ENCODE measurements at places on chromosomes 12 and 14.
A peak's percentile ranks its signal among the peaks of the same experiment; 100 is the strongest.

GRCh38 chr14:70919774-70920173, 12.5 kb downstream of the PCNX1 start:
- DNase-seq, result no peak

- no peak for DNase-seq
These were observed 308.0 kb upstream of the FKBP4 start for GRCh38 chr12:2486796-2487195.

GRCh38 chr12:47984331-47984801, 19.9 kb downstream of the COL2A1 start:
- DNase-seq, result no peak

DNA sequence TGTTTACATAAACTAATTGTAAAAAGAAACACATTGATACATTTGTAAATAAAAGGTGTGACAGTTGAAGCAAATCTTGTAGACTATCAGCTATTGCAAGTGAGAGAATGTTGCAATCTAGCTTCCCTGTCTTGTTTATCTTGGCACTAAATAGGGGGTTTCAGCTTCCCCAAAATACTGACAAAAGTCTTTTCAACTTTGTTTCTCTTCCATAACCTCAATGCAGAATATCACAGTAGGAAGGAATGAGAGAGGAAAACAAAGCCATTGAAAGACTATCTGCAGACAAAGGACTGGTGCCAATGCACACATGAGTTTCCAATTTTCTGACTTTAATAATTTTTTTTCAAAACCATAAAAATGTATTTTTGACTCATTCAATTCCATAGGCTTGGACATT, 886.2 kb upstream of the MGAT4C start:
- no peak for DNase-seq

DNA sequence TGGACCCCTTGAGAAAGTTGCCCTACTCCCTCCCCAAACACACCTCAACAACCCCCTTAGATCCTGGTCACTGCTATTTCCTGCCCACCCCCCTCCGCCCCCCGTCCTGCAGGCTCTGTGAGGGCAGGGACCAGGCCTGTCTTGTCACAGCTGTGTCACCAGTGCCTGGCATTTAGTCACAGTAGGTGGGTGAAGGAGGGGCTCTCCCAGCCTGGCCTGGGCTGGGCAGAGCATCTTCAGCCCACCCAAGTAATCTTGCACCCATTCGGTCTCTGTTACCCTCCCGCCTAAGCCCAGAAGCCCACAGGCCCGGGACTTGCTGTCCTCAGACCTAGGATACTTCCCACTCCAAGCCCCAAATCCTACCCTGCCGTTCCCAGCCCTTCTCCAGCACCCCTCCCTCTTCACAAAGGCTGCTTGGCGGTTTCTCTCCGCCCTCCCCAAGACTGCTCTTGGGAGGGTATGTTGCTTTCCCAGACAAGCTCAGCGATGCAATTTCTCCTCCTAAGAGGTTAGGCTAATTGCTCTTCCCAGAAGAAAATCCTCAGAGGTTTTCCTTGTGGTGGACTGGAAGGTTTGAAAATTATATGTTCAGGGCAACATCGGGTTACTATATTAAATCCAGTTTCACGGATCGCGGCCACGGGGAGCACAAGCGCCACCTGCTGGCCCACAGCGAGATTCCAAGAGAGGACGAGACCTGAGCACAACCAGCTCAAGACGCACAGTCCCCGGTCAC, 50.8 kb upstream of the ZFP36L1 start:
- DNase-seq, result no peak

- DNase-seq, result no peak
These were observed 17.4 kb upstream of the CHFR start for GRCh38 chr12:132904718-132905328.

GRCh38 chr14:99430491-99430890, 50.2 kb downstream of the SETD3 start:
- DNase-seq, result no peak

DNA sequence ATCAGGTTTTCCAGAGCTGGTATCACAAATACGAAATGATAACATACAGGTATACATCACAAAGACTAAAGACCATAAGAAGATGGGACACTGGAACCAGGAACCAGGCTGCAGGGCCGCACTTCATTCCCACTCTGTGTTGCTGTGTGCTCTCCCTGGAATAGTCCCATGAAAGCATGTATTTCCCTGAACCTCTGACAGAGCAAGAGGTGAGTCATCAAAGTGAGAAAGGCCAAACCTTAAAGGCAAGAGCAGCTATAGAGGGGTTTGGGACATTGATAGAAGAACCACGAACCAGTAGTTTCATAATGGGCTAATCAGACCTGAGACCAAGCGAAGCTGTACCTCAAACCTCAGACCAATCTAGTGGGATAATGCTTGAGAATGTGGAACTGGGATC, 283.0 kb upstream of the PRKD1 start:
- DNase-seq, result no peak

DNA sequence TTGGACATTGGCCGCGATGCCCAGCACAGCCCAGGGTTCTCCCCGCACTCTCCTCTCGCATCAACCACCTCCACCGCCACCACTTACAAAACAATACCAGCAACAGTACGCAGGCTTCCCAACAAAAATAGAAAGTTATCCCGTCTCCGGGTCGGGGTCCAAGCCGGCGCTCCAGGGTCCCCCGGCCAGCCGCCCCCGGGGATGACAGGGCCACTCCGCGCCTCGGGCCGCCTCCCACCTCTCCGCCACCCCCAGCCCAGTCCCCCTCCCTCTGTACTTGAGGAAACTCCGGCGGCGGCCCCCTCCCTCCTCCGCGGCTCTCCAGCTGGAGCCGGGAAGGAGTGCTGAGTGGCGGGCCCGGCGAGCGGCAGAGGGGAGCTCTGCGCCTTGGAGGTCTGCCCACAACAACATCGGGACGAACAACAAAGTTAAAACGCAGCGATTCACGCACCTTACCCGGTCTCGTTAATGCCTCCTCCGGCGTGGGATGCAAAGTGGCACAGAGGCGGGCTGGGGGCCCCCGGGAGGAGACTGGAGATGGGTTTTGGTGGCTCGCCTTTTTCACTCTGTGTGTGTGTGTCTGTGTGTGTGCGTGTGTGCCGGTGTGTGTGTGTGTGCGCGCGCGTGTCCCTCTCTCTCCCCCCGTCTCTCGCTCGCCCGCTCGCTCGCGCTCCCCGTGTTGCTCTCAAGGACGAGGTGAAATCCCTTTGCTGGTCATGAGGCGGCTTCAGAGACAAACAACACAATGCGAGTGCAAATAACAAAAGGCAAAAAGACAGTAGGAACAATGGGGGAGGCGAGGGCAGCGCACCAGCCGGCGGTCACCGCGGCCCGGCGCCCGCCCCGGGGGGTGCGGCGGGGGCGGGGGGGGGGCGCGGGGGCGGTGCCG, 386.8 kb downstream of the BCAT1 start:
- DNase-seq, result no peak

GRCh38 chr14:82725213-82725612, 1191.6 kb upstream of the SEL1L start:
- no peak for DNase-seq

GRCh38 chr12:23756416-23756815, 193.1 kb downstream of the SOX5 start:
- no peak for DNase-seq

- peak; percentile 72 for DNase-seq
These were observed 67.8 kb downstream of the NTF3 start for GRCh38 chr12:5499566-5500330.

DNA sequence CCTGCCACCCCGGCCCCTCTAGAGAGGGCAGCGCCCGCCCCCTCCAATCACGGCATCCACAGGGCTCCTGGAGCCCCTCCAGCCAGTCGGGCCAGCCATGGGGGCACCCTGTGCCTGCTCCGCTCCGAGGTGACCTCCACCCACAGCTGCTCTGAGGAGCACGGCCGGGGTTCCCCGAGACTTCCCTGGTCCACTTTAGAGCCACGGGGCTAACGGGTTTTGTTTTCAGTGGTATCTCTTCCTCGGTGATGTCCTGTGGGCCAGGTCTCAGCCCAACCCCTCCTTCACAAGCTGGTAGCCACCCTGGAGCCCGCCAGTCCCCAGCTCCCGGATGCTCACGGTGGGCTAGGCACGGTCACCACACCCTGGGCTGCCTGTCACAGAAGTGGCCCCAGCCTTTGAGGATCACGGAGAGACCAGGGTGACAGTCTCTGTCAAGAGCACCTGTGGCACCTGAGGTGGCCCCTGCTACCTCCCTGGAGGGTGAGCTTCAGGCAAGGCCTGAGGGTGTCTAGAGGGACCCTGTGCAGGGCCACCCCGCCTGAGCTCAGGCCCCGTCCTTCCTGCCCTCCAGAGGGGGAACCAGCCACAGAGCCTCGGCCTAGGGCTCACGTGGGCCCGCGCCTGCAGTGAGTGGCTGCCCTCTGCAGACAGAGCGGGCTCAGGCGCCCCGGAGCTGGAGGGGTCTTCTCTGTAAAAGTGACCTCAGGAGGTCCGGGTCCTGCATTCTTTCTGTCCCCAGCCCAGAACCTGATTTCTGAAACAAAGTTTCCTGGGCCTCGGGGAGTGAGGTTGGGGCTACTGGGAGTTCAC, 146.0 kb upstream of the C14orf180 start:
- no peak for DNase-seq

- DNase-seq, result no peak
These were observed 17.7 kb upstream of the PELI2 start for GRCh38 chr14:56100556-56100955.

DNA sequence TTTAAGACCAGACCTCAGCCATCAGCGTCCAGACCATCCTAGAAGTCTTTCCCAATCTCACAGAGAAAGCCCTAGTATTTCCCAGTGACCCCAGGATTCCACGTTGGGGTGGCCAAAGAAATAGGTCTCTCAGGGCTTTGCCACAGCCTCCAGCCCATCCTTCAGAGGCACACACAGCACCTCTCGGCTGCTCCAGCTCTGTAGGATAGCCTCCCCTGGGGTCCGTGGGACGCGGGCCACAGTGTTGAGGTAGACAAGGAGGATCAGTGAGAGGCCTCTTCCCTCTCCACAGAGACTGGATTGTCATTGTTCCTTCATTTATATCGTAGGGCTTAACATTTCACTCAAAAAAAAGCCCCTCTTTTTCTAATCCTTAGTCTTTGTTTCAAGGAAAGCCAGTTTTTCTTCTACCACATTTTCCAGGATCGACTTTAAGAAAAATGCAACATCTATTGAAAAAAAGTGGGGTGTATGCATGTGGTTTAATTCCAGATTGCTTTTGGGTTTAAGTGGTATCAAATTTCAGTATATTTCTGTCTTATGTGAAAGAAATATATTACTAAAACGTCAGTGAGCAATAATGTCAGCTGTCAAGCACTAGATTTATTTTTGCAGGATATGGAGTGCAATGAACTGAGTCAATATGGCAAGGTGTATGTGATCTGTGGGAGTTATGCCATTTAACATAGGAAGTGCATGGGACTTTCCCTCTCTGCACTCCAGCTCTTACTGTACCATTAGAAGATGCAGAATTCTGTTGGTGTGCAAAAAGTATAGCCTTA, 187.5 kb downstream of the MSRB3 start:
- no peak for DNase-seq

DNA sequence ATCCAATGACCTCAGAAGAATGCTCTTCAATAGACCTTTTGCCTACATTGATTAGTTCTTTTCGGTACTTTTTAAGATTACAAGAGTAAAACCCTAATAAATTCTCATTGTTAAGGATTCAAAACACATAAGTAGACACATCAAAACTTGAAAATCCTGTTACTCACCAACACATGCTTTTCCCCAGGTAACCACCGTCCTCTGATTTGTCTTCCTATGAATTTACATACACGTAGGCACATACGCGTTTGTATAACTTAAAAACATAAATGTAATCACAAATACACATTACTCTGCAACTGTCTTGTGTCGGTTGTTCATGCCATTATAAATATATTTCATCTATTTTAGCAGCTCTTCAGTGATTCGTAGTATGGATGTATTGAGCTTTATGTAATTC, 910 bp upstream of the WASHC4 start:
- no peak for DNase-seq

GRCh38 chr12:68163560-68164081, 4.1 kb upstream of the IFNG start:
- no peak for DNase-seq

DNA sequence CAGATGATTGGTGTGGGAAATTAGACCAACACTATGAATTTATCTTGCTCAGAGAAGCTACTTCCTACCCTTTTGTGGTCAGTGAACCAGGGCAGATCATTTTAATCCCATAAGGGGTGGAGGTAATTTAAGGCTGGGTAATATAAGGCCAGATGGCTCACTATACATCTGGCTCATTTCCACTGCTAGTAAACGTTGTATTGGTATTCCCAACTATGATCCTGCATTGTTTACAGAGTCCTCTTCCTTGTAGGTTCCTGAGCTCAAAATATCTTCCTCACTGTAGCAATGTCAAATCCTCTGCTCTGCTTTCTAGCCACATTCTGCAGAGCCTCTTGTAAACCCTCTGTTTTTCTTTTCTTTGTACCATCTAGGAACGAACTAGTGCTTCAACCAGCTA, 93.0 kb upstream of the MGAT4C start:
- DNase-seq, result no peak

GRCh38 chr14:92563359-92563758, 49.8 kb downstream of the RIN3 start:
- no peak for DNase-seq

- DNase-seq, result no peak
These were observed 11.0 kb downstream of the FKBP3 start for GRCh38 chr14:45123271-45123670.

DNA sequence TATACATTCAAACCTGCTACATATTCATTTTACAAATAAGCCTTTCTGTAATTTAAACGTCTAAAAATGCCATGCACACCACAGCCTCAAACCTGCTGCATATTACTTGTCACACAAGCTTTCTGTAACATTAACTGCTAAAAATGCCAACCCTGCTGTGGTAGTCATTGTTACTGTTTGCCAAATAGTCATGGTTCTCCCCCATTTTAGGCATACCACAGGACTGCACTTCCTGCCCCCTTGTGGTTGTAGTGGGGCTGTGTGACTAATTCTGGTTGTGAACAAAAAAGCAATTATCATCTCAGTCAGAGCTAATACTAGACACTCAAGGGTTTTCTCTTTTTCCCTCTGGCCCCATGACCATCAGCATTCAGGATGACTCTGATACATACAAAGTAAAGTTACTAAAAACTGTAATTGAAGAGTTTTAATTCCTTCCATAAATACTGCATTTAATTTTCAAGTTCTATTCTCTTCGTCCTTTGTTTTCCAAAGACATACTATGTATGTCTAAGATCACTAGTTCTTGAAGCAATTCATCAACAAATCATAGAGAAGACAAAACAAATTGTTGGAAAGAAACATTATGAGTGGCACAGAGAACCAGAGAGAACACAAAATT, 5.7 kb upstream of the SLC35F4 start:
- DNase-seq, result peak; percentile 42

DNA sequence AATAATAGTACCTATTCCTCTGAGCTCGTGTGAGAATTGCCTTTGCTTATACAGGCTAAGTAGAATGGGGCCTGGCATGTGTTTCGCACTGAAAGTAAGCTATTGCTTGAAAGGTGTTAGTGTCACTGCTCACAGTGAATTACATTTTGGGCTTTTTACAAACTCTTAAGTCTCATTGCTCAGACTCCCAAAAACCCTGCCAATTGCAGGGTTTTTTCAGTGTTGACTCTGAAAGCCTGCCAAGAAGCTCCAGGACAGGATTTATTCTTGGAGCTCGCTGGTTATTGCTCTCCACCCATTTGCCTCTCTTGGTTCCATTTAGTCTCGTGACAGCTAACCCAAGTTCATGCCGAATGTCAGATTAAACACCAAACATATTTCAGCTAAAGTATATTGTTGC, 39.8 kb downstream of the NOPCHAP1 start:
- no peak for DNase-seq

All from HS-27A (cell line).